Fibroblast of skin of left quadriceps (primary cell): ENCODE measurements at places on chromosomes 2 and 18.

- DNase-seq = no peak
Observed at GRCh38 chr2:196640031-196640548, 575 bp downstream of the CCDC150 start.

DNA sequence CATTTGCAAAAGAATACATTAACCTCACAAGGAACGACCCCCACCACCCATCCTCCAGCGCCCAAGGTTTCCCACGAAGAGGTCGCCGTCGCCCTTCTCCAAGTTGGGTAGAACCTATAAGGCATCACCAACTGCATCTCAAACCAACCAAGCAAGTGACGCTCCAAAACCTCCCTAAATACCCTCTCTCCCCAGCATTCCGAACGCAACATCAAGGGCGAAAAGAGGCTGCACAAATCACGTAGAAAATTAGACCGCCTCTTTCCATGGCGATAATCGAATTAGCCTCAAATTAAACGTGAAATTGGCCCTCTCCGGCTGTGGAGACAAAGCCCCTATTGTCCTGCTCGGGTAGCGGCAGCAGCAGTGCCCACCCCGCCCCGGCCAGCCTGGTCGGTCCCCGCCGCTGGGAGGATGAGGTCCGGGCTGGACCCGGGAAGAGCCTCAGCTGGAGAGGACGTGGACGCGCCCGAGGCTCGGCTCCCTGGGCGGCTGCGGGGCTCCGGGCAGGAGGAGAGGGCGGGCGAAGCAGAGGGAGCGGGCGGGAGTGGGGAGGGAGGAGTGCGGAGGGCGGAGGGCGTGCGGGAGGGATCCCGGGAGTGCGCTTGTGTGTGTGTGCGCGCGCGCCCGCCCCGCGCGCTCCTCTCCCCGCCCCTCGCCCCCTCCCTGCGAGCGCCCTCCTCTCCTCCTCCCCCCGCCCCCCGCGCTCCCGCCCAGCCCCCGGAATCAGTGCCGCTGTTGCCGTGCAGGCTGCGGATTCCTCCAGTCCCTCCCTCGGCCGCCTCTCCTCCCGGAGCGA is at the start of gene SPTBN1:
Gene SPTBN1, plus strand, starts transcription at position 765 of the 799 bp plus-strand sequence. CDS start 70,092 bp downstream, outside the sequence.
- DNase-seq = peak; percentile 84

DNA sequence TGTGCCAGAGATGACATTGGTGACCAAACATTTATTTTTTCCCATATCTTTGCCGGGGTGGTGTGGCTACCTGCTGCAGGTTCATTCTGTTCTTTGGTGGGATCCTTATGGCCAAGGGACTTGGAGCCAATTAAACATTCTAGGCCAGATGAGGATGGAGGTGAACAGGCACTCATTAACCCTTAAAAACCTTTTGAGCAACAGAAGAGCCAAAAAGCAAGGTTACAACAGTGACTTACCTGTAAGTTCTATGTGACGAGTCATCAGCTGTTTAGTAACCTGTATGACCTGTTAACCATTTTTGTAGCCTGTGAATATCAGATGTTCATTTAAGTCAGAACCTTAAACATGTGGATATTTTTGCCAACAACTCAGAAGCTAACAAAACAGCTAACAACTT is 105.6 kb downstream of the XRCC5 start:
- DNase-seq = no peak

DNA sequence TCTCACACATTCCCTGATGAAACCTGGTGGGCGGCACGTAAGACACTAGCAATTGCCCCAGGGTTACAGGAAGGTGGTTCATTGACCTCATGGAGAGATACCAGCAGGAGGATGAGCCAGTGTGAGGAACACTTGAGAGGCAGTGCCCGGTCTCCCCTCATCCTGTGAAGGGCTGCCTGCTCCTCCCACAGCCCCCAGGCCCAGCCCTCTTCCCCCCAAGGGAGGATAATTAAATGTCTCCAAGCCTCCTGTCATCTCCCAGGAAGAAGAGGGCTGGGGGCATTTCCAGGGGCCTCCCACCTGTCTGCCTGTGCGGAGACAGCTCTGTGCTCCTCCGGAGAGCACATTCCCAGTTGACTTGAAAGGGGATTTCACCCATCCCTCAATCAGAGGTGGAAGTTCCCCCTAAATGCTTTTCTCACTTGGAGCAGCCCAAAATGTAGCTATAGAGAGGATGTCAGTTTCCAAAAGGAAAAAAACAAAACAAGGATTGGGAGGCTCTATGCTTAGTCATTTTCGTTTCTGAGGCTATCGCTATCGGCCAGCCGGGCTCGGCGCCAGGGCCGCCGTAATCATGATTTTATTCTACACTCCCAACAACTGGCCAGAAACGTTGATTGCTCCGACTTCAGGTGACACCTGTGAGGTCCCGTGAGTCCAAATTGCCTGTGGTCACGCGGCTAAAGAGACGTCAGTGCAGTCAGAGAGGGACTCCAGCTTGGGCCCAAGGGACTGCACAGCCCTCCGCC is 7.1 kb downstream of the KCNF1 start:
- no peak for DNase-seq

DNA sequence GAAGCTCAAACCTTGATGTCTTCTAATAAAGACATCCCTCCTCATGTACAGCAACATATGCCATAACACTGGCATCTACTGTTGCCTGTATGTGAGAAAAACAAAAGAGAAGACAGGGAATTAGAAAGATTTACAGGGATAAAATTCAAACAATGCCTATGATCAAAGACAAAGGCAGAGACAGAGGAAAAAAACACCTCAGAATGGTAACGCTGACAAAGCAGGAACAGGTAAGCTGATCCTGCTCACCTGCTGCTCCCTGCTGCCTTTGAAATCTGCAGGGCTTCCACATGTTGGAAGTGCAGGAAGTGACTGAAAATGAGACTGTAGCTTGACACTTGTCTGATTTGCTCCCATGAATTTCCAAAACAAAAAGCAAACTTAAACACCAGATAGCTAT is 90.2 kb upstream of the DNAJC10 start:
- no peak for DNase-seq

DNA sequence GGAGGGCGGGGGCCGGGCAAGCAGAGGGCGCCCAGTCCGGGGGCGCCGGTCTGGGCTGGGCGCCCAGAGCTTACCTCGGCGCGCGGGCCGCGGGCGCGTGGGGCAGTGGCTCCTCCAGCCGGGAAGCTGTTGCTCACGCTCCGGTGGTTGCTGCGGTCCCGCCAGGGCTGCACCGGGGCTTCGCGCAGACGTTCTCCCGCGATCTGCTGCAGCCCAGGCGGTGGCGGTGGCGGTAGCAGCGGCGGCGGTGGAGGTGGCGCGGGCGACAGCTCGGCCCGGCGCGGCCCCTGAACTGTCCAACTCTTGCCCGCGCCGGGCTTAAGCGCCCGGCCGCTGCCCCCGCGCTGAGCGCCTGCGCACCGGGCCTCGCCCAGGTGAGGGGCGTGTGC is 391 bp downstream of the ZNF385B start:
- no peak for DNase-seq

GRCh38 chr18:68925268-68925667 is 127.4 kb downstream of the CCDC102B start:
- no peak for DNase-seq

GRCh38 chr2:54685263-54685775 is 38.1 kb upstream of the EML6 start:
- DNase-seq = no peak

DNA sequence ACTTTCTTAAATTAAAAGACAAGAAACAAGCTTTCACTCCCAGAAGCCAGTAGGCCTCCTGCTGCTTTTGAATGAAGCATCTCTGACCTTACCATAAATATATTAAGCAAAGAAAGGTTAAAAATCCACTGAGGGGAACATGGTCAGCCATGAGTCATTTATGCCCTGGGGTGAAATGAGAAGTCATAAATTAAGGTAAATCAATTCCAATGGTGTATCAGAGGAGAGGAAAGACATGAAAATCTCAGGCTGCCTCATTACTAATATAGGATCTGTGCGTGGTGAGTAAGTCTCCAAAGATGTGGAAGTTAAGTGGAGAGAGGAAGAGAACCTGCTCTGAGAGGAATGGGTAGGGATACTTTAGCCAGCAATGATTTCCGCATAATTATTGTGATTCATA is 292.3 kb upstream of the CHAC2 start:
- DNase-seq = peak; percentile 16

- DNase-seq = no peak
Observed at GRCh38 chr2:31032475-31032874, 105.8 kb downstream of the GALNT14 start.

GRCh38 chr2:85191157-85191556 is 58.0 kb downstream of the TCF7L1 start:
- no peak for DNase-seq

DNA sequence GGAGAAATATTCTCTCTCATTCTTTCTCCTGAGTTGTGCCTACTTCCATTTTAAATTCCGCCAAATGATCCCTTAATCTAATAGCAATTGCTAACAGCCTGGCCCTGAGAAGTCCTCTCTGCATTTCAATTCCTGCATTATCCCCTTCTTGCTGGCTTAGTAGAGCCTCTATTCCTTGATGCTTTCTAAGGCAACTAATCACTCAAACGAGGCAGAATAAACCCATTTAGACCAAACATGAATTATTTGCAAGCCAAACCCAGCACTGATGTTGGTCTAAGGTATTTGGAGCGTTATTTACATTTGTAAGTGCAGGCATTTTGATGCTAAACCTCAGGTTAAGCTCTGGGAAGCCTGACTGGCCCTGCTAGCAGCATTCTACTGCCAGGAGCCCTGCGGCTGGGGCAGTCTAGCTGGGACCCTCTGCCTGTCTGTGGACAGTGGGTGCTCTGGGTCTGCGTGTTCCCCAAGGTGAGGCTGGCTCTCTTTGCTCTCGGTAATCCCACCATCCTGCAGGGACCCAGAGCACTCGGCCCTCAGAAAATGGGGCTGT is 173.1 kb upstream of the HS6ST1 start:
- DNase-seq = no peak

- DNase-seq = peak; percentile 34
Observed at GRCh38 chr2:120108049-120108448, 95.2 kb downstream of the EPB41L5 start.

GRCh38 chr2:219645631-219646527 is 18.4 kb downstream of the SLC4A3 start:
- DNase-seq = peak; percentile 70

- DNase-seq = peak; percentile 12
Observed at GRCh38 chr2:121356058-121356640, 71.1 kb upstream of the TFCP2L1 start.

GRCh38 chr2:226330206-226330605 is 469.4 kb downstream of the IRS1 start:
- DNase-seq = no peak
